Right atrium auricular region (tissue), 2 donors: ENCODE measurements at places on chromosomes 7 and 10.

DNA sequence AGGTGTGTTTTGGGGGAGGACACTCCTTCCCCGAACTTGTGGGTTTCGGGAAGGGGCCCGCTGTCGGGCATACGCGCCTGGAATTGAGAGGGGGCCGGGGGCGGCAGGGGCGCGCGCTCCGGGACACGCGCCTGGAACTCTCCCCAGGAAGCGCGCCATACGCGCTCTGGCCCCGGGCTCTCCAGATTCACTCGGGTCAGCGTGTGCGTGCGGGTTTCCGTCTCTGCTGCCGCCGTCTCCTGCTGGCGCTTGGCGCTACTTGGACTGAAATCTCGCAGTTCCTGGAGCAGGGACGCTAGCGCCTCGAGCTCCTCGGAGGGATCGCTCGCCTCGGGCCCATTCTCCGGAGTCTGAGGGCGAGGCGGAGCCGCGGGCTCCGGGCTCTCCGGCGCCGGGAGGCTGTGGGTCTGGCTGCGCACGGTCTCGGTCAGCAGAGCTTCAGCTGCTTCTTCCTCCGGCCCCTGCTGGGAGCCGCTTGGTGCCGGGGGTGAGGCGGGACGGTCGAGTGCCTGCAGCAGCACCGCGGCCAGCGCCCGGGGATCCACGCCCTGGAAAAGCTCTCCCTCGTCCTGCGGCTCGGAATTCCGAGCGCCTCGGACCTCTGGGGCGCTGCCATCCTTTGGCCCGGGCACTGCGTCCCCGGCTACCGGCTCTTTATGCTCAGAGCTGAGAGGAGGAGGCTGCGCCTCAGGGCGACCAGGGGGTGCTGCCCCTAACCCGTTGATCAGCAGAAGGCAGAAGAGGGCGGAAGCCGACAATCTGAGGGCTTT is 1.1 kb downstream of the VGF start:
- H3K4me3 ChIP-seq = peak overlapping the region; percentile 42
- H3K4me1 ChIP-seq = no peaks in the 10 kb centered on the region
- no peak overlapping the region for H3K27ac ChIP-seq
- H3K27me3 ChIP-seq = peaks cover 52% of the 10 kb centered on the region
- peaks cover 8% of the 10 kb centered on the region for H3K36me3 ChIP-seq
- no peak for DNase-seq

DNA sequence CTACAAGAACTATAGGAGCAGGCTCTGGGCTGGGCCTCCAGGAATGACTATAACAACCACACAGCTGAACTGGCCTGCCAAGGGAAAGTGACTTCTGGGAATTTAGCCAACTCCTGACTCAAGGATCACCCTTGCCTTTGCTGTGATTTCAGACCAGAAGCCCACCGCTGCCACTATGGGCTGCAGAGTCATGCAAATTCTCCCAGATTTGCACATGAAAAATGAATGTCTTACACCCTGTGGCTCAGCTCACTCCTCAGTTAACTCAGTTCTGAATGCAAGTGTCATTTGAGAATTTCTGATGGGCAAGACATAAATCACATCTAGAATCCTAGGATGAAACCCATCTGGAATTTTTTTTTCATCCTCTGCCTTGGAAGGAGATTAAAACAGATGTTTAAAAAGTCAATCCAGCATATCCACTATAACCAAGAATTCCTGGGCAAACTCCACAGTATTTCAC is 186.5 kb upstream of the BET1 start:
- no peaks in the 10 kb centered on the region for H3K27me3 ChIP-seq
- no peaks in the 10 kb centered on the region for H3K36me3 ChIP-seq
- no peaks in the 10 kb centered on the region for H3K4me1 ChIP-seq
- no peak overlapping the region for H3K27ac ChIP-seq
- no peak overlapping the region for H3K4me3 ChIP-seq
- DNase-seq = no peak

GRCh38 chr10:77820349-77820748 is 106.2 kb downstream of the DLG5 start:
- H3K4me1 ChIP-seq = no peaks in the 10 kb centered on the region
- H3K27ac ChIP-seq = no peak overlapping the region
- DNase-seq = no peak
- no peak overlapping the region for H3K4me3 ChIP-seq
- H3K27me3 ChIP-seq = no peaks in the 10 kb centered on the region

- no peak for DNase-seq
- no peaks in the 10 kb centered on the region for H3K27me3 ChIP-seq
- no peaks in the 10 kb centered on the region for H3K36me3 ChIP-seq
- H3K4me1 ChIP-seq = no peaks in the 10 kb centered on the region
- H3K27ac ChIP-seq = no peak overlapping the region
These were observed 77.0 kb downstream of the MAGI2 start for GRCh38 chr7:79376299-79377025.

- no peaks in the 10 kb centered on the region for H3K27me3 ChIP-seq
- H3K36me3 ChIP-seq = peaks cover 23% of the 10 kb centered on the region
- no peak for DNase-seq
- H3K4me3 ChIP-seq = no peak overlapping the region
These were observed 35.0 kb upstream of the PDCD4 start for GRCh38 chr10:110836706-110837105.
